G401 (cell line): ENCODE measurements at places on chromosomes 13 and 19. TPM values are rescaled to one million over a fixed set of nuclear protein-coding genes. Genes with fewer than 3 reads are reported as not detected.

- DNase-seq: no peak
Observed at GRCh38 chr19:16034180-16034579, 42.1 kb upstream of the TPM4 start.

DNA sequence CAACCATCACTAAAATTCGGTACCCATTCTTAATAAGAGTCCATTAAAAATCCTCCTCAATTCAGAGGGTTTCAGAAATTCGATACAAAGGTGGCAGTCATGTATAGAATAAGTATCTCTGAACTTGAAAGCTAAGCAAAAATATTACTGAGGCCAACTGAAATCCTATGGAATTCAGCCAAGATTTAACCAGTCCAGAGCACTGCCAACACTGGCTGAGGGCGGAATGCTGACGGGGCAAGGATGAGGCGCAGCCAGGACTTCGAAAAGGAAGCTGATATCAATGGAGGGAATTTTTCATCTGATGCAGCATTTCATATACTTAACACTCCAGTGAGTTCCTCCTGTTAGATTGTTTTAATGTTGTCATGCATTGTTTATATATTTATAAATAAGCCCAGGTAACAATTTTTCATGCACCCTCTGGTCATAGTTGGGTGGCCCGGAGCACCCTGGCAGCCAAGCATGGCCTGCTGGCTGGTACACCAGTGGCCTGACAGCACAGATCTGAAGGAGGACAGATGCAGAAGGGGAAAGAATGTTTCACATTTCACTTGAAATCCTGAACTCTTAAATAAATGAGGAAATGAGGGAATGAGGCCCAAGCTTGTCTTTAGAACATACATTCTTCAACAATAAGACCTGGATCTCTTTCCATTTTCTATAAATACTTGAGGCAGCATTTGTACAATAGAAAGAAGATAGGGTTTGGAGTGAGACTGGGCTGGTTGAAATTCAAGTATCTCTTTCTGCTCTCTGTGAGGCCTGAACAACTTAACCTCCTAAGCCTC, 41.5 kb downstream of the WDFY2 start:
- peak; percentile 63 for DNase-seq

DNA sequence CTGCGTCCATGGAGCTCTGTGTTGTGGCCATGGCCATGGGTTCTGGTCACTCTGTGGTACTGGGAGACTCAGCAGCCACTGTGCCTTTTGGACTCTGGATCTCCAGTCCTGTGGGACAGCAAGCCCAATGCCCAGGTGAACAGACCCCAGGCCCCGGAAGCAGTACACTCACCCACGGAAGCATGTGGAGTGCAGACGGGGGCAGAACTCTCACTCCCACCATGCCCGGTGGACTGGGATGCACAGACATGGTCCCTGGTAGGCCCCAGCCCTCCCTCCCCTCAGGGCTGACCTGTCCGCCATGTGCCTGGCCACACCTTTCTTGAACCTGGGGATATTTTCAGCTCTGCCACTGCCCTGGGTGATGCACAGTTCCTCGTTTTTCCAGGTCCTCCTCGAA, 163.3 kb downstream of the URI1 start:
- DNase-seq: no peak

DNA sequence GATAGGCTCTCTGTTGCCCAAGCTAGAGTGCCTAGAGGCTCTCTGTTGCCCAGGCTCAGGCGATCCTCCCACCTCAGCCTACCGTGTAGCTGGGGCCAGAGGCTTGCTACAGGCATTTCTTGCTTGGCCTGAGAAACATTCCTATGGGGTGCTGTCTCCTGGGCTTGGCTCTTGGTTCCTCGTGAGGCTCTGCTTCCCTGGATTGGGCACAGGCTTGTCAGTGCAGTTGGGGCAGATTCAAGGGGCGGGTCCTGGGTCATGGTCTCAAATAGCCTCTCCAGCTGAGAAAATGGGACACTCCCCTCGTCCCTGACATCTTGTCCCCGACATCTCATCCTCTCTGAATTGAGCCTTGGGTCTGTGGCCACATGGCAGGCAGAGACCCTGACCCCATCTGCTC, 4.9 kb downstream of the TSSK6 start:
- DNase-seq: no peak

GRCh38 chr13:49218493-49219051, 1.6 kb upstream of the MLNR start:
- peak; percentile 9 for DNase-seq

DNA sequence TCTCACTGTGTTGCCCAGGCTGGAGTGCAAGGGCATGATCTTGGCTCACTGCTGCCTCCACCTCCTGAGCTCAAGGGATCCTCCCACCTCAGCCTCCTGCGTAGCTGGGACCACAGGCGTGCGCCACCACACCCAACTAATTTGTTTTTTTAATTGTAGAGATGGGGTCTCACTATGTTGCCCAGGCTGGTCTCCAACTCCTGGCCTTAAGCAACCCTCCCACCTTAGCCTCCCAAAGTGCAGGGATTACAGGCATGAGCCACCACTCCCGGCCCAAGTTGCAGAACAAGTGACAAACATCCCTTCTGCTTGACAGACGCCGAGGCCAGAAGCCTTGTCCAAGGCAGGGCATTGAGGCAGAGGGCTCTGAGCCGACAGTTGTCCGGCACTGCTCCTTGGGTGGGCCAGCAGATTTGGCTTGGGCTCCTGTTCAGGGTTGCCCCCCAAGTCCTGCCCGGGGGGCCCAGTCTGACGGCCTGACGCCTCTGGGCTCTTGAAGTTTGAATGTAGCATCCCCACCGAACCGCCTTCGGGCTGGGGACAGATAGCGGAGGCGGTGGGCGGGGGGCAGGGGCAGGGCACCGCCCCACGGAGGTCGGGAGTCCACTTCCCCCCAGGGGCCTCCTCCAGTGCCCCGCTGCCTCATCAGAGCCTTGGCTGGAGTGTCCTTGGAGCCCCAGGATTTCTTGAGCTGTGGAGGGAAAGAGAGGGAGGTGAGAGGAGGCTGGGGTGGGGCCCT, 5.7 kb upstream of the SPACA4 start:
- DNase-seq: no peak

- DNase-seq: no peak
Observed at GRCh38 chr13:28179974-28180373, 41.6 kb downstream of the PAN3 start.

Gene PROZ
- total RNA-seq: not detected in 2 replicates

Gene PCDH17
- not detected in 2 replicates for total RNA-seq

Gene NXNL1
- not detected in 2 replicates for total RNA-seq

Gene ZNF571
- total RNA-seq: 0.98 and 3.4 TPM in 2 replicates

Gene OVOL3
- not detected in 2 replicates for total RNA-seq
